ENCODE measurements at places on chromosomes 11 and 22.

DNA sequence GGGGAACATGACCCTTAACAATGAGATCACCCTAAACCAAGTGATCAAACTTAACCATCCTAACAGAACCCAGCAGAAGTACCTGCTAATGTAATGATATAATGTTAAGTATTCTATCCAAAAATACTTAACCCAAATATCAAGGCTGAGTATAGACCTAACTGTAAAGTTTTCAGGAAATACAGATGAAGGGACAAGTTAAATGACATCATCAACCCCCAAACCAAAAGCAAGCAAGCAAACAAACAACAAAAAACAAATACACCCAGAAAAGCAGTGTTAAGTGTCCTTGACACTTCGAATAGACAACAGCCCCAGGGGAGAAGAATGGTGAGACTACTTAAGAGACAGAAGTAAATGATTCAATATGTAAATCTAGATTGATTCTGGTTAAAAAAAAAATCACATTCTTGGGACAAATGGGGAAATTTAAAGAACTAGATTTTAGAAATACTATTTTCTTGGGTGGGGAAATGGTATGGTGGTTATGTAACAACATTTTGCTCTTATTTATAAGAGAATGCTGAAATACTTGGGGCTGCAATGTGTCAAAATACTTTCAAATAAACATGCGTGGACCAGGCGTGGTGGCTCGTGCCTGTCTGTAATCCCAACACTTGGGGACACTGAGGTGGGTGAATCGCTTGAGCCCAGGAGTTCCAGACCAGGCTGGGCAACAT lies 2.5 kb downstream of the CSTF3 start:
- no peak for DNase-seq

- no peak for DNase-seq
These were observed 117.4 kb downstream of the SGSM3 start for GRCh38 chr22:40487663-40488249.

DNA sequence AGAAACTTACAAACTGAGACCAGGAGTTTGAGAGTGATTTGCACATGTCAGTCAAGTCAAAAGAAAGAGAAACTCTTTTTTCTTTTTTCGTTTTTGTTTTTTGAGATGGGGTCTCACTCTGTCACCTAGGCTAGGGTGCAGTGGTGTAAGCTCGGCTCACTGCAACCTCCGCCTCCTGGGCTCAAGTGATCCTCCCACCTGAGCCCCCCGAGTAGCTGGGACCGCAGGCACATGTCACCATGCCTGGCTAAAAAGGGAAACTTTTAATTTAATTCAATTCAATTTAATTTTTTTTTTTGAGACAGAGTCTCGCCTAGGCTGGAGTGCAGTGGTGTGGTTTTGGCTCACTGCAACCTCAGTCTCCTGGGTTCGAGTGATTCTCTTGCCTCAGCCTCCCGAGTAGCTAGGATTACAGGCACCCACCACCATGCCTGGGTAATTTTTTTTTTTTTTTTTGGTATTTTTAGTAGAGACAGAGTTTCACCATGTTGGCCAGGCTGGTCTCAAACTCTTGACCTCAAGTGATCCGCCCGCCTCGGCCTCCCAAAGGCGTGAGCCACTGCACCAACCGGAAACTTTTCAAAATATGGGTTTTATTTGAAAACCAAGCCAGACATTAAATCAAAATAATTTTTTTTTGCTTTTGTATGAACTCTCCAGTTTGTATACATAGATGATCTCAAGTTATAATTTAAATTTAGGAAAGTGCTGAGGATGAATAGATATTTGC lies 9.9 kb downstream of the UCP3 start:
- DNase-seq: no peak

- peak; percentile 14 for DNase-seq
These were observed 21.3 kb downstream of the IZUMO1R start for GRCh38 chr11:94325681-94326080.

GRCh38 chr11:134880788-134881187 lies 468.7 kb upstream of the B3GAT1 start:
- DNase-seq: no peak

- no peak for DNase-seq
These were observed 46.8 kb upstream of the IGLL5 start for GRCh38 chr22:22840780-22841179.

DNA sequence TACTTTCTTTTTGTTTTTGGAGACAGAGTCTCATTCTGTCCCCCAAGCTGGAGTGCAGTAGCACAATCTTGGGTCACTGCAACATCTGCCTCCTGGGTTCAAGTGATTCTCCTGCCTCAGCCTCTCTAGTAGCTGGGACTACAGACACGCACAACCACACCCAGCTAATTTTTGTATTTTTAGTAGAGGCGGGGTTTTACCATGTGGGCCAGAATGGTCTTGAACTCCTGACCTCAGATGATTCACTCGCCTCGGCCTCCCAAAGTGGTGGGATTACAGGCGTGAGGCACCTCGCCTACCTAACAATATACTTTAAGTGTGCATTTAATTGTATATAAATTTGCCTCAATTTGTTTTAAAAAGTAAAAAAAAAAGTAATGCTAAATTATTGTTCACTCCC lies 38.4 kb downstream of the GRK3 start:
- no peak for DNase-seq

DNA sequence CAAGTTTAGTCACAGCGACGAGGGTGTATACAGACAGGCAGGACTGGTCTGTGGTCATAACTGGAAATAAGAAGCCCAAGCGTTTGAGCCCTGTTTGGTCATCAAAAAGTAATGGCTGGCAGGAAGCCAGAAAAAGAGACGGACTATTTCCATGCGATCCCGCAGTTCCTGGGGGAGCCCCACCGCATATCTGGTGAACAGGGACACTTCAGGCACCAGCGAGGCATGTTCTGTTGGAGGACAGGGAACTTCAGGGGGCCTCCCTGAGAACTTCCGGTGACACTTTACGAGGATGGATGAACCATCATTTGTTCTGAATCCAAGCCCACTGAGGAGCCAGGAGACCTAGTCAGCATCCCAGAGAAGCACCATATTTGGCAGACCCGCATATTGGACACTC lies 29.7 kb upstream of the TRIM29 start:
- no peak for DNase-seq

GRCh38 chr22:24950272-24950902 lies 2.1 kb upstream of the KIAA1671 start:
- DNase-seq: no peak

GRCh38 chr11:2892967-2893528 lies 7.5 kb upstream of the CDKN1C start:
- no peak for DNase-seq

DNA sequence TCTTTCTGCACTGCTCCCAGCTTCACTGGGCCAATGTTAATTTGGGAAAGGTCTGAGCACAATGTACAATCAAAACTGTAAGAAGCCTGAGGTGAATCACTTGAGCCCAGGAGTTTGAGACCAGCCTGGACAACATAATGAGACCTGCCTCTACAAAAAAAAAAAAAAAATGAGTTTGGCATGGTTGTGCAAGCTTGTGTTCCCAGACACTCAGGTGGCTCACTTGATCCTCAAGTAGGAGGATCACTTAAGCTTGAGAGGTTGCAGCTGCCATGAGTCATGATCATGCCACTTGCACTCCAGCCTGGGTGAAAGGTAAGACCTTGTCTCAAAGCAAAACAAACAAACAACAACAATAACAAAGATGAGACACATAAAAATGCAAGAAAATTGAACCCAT lies 38.6 kb upstream of the SC5D start:
- DNase-seq: no peak

- DNase-seq: no peak
These were observed 1.5 kb downstream of the TANGO2 start for GRCh38 chr22:20022231-20022977.

DNA sequence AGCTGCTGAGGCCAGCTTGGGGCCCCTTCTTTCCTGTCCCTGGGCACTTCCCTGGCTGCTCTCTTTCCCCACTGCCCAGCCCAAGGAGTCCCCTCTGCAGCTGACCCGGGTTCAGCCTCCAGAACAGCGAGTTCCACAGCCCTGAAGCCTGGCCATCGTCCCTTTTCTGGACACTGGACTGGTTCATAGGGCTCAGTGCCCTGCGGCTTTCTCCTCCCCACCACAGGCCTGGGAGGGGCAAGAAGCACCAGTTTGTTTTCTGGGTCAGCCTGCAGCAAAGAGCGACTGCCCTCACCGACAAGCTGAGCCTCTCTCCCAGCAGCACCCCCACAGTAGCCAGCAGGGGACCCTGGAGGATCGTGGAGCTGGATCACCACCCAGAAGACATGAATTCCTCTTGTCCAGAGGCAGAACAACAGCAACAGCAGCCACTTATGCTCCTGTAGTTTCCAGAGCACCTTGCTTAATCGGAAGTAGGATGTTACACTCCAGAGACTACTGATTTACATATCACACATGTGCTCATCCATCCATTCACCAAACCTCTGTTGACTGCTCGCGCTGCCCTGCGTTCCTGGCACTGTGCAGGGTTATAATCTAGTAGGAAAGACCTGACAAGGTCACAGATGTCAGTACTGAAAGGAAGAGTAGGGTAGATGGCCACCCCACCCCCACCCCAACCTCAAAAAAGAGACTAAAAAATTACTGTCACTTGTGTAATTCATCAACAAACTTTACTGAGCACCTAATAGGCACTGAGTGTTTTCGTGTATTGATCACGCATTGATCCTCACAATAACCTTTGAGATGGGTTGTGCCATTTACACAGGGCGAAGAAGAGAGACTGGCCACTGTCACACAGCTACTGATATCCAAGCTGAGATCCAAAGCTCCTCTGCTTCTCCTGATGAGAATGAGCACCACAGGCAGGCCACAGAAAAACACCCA lies 13.0 kb upstream of the CXCR5 start:
- DNase-seq: no peak

GRCh38 chr11:28257761-28258160 lies 149.6 kb downstream of the METTL15 start:
- DNase-seq: no peak

GRCh38 chr11:45651841-45652749 lies 13.3 kb downstream of the CHST1 start:
- no peak for DNase-seq

DNA sequence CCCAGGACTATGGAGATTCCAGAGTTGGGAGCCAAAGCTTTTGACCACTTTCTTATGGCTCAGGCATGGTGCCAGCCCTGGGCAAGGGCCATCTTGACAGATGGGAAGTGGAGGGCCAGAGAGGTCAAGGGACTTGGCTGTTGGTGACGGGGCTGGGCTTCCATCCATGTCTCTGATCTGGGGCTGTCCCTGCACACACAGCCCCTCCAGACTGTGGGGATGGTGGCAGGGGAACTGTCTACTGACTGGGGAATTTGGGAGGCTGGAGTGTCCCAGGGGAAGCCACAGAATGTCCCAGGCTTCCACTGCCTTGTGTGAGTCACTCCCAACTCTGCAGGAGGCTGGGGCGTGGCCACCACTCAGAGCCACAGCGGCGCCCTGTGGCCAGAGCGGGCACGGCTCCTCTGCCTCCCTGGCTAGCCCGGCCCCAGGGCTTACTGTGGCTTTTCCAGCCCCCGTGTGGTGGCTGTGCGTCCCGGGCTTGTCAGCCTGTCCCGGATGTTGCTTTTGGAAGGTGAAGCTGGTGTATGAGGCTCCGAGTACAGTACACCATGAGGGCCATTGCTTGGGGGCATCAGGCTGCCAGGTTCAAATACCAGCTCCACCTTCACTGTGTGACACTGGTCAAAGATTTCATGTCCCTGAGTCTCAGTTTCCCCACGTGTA lies 19.6 kb downstream of the C22orf23 start:
- peak; percentile 59 for DNase-seq

GRCh38 chr22:50723991-50724390 lies 14.0 kb upstream of the ACR start:
- no peak for DNase-seq

DNA sequence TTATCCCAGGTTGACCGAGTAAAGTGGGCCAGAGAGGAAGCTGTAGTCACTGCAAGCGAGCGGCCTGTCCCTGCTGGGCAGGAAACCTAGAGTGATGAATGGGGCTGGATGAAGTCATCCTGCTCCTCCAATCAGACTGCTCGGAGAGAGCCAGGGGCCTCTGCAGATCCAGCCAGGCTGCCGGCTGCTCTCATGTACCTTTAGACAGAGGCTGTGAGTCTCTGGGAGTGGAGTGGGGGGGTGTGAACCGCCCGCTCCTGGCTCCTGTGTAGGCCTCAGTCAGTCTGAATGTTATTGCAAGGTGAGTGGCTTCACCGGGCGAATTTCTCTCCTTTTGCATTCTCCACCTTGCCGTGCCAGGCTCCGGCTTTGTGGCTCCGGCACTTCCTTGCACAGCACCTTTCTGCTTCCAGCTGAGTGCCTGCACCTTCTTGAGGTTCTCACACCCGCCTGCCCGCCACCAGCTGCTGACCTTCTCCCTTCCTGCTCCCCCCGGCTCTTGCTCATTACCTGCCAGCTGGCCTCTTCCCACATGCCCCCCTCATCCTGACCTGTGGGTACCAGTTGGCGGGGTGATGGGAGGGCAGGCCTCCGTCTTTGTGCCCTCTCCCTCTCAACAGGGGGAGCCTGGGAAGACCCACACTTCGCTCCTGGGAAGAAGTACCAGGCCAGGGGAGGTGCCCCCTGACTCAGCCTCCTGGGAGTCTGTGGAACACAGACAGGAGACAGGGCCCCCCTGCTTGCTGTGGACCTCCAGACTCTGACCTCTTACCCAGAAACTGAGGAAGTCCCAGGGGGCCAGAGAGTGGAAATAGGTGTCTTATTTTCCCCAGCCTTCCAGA lies 79.9 kb downstream of the GRAMD1B start:
- DNase-seq: no peak

DNA sequence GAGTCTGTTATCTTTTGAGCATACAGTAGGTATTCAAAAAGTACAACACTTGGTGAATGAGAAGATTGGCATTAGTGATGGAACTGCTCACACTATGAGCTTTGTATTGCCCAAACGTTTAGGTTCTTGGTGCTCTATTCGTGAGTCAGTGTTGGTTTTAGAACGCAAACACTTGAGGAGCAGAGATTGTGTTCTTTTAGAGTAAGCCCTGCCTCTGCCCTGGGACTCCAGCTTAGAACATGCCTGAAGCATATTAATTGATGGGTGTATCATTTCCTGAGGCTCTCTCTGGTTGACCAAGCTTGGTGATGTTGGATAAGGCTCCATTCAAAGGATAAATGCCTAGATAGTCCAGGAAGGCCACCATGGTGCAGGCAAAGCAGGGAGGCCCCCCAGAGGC lies 10.9 kb downstream of the MTNR1B start:
- no peak for DNase-seq

DNA sequence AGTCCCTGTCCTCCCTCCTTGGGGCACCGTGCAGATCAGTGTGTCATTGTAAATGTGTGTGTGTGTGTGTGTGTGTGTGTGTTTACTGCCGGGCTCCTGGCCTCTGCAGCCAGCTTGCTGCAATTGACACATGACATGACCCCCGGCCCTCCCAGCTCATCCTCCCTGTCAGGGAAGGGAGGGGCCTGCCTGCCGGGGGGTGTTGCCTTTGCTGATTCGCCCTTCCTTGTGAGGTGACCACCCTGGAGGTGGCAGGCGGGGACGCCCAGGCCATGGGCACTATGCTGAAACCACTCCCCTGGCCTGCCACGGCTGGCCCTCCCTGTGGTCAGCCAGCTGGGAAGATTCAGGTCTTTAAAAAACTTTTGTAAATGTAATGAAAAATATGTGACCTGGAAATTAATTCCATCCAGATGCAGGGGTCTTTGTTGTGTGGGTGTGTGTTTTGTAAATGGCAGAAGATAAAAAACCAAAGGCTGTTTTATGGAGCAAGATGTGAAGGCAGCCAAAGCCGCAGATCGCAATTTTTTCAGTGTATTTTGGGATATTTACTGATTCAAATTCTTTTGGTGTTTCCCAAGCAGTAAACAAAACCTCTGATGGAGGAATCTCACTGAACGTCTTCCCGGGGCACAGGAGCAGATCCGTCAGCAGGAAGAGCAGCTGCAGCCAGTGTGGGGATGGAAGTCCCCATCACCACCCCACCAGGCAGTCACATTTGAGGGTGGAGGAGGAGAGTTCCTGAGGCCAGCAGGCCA lies 23.2 kb downstream of the SHISAL1 start:
- DNase-seq: no peak

Measured in stimulated activated CD8-positive, alpha-beta memory T cell treated with anti-CD3 and anti-CD28 coated beads, Interleukin-7, amount 100 ng/mL, for 1 hour (primary cell).